Stimulated activated CD8-positive, alpha-beta memory T cell treated with anti-CD3 and anti-CD28 coated beads, Interleukin-7, amount 100 ng/mL, for 48 hours (primary cell): ENCODE measurements at places on chromosomes 1 and 21.

- no peak for DNase-seq
These were observed 273.4 kb upstream of the CACYBP start for GRCh38 chr1:174726167-174726879.

DNA sequence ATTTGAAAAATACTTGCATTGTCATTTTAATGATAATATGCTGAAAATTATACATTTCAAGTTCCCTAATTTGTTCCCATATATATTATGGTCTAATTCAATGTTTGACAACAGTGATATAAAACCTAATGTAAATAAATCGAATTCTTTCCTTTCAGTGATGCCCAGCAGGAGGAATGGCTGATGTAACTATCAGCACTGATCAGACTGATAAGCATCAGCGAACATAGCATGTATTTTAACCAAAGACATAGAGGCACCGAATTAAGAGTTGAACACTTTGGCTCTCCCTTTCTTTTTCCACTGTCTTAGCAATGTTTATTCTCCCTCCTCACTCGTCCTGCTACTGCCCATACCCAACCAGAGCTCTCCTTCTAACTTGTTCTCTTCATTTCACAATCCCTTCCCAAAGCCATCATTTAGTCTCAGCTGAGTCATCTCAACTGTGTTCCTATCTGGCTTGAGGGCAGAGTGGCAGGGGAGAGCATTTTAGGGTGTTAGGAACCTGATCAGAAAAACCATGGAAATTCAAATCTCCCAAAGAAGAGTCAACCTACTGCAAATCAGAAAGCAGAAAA lies 58.8 kb upstream of the C1orf115 start:
- no peak for DNase-seq

GRCh38 chr1:9835758-9836631 lies 12.2 kb upstream of the CLSTN1 start:
- DNase-seq = no peak

DNA sequence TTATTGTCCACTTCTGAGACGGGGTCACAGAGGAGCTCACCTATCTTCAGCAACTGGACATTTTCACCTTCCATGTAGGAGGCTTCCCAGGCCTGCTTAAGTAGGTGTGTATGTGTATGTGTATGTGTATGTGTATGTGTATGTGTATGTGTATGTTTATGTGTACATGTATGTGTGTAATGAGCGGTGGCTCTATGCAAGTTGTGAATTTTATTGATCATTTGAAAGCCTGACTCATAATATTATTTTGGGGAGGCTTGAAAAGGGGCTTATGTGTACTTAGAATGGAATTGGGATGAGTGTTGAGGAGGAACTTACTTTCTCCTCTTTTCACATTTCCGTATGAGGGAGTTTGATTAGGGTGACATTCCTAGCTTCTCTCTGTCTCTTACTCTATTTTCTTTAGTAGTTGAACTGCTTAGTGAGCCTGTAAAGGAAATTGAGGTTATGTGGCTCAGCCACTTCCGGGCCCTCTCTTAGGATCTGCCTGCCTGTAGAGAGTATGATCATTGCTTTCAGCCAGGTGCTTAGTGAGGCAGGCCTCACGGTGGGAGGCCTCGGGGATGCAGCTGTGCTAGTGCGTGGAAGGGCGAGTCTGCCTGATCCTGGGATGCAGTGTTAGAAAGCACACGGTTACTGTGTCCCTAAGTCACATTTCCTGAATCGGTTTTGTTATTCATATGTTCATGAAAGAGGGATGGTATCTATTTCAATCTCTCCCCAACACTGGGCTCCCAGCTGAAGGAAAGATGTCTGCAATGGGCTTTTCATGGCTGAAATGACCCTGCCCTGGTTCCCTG lies 61.0 kb downstream of the IER5 start:
- peak; percentile 60 for DNase-seq

DNA sequence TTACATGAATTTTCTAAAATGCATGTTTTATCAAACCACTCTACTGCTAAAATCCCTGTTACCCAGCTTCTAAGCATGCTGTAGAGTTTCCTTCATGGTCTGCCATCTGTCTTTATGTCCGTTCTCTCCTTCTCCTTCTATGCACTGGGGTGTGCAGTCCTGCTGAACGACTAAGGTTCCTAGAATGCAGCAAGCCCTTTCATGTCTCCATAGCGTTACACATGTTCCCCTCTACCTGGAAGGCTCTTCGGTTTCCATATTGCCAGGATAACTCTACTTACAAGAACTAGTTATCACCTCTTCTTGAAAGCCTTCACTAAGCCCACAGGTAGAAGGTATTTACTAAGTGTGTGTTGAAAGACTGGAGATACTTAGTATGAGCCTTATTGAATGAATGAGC lies 22.2 kb downstream of the DNM3 start:
- DNase-seq = no peak

GRCh38 chr1:47187231-47187925 lies 2.5 kb downstream of the PDZK1IP1 start:
- DNase-seq = no peak

DNA sequence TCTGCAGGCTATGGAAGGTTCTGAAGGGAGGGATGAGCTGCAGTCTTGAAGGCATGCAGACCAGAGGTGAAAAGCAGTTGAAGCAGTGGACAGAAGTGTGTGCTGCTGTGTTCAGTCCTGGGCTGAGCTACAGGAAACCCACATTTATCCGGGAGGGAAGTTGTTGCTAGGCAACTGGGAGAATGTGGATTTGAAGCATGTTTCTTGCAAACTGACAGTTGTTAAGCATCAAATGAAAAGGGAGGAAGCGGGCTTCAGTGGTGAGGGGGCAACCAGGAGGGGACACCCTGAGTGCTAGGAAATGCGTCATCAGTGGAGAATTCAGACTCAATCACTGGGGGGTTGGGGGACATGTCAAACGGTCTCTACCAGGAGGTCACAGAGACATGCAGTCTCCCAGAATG lies 28.7 kb downstream of the ABCA4 start:
- DNase-seq = no peak

GRCh38 chr21:38307771-38308531 lies 51.2 kb downstream of the KCNJ15 start:
- no peak for DNase-seq
